BE2C (cell line): ENCODE measurements at places on chromosomes 5 and 9.

DNA sequence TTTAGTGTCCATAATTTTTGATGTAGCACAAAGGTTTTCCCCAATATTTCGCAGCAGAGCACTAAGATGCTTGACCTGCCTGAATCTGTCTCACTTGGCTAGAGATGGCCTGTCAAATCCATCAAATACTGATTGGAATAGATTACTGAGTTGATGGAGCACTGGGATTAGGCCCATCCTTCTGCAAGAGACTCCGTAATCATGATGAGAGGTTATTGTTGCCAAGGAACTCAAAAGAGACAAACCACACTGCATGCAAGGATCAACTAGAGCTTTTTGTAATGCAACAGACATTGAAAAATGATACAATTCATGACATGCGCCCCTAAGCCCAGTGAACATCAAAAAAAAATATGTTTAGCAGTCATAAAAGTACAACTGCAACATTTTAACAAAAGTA, 585.3 kb upstream of the GRAMD2B start:
- no peak for DNase-seq

DNA sequence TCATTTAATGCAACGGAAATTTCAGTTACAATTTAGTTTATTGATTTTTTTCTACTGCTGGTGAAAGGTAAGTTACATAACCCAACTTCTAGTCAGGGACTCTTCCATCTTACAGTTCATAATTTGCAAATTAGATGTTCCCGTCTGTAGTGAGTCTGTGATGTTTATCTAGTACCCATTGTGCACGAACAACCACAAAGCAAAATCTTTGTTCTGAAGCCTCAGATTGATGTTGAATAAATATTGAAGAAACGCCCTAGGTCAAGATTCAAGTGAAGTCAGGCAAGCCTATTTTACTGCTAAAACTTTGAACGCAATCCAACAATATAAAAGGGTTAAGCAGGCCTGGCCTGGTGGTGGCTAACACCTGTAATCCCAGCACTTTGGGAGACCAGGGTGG, 43.1 kb downstream of the BASP1 start:
- DNase-seq = no peak

DNA sequence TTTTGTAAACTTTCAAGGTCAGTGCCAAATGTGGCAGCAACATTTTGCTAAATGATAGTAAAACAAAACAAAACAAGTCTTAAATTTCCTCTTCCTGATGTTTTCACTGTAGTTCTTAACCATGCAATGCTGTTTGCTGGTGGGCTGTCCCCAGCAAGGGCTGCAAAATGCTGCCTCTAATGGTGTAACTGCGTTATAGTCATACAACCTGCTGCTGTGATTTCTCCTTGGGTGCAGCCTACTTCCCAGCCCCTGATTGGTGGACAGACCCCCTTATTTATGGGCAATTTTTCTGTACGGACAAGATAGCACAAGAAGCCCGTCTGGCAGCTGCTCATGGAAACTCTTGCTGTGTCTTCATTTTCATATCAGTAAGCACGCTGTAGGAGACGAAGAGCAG, 26.6 kb upstream of the PIP5K1B start:
- DNase-seq = peak; percentile 44

GRCh38 chr5:125603321-125603720, 819.9 kb upstream of the GRAMD2B start:
- DNase-seq = no peak

DNA sequence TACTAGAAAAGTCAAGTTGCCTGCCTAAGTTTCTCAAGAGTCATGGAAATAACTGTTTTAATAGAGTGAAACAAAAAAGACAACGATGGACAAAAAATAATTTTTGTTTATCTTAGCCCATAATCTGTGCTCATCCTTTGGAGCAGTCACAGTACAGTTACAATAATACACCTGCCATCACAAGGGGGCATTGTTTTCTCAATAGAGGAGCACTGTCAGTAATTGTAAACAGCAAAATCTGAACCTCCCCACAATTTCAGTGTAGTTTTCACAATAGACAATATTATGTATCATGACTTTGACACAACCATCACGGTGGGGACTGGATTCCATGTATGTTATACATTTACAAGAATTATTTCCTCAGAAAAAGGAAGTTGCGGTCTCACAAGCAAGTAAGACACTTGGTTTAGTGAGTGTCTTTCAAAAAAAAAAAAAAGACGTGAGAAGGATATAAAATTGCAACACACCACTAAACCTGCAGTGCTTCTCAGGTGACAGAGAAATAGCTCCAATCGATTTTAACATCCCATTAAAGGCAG, 586.3 kb downstream of the PTPRD start:
- no peak for DNase-seq

GRCh38 chr9:133119103-133119845, 1.8 kb downstream of the RALGDS start:
- peak; percentile 96 for DNase-seq

DNA sequence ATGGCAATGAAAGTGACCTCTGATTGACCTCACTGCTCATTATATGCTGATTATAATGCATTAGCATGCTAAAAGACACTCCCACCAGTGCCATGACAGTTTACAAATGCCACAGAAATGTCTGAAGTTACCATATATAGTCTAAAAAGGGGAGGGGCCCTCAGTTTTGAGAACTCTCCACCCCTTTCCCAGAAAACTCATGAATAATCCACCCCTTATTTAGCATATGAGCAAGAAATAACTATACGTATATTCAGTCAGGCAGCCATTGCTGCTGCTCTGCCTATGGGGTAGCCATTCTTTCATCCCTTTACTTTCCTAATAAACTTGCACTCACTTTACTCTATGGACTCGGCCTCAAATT, 163.1 kb downstream of the ESM1 start:
- DNase-seq = no peak

DNA sequence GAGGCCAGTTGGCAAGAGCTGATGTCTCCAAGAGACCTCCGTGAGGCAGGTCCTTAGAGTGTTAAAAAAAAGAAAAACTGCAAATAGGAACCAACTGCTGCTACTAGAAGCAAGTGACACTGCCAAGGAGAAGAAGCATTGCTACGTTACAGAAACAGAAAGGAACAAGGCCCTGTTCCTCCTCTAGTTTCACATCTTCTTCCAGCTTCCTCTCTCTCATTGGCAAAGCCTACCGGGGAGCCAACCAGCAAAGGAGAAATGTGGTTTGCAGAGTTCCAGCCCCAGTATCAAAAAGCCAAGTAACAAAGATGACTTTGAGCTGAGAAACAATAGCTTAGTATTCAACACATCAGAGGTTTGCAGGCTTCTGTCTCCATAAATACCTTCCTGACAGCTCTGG, 145.9 kb downstream of the PRELID2 start:
- no peak for DNase-seq

DNA sequence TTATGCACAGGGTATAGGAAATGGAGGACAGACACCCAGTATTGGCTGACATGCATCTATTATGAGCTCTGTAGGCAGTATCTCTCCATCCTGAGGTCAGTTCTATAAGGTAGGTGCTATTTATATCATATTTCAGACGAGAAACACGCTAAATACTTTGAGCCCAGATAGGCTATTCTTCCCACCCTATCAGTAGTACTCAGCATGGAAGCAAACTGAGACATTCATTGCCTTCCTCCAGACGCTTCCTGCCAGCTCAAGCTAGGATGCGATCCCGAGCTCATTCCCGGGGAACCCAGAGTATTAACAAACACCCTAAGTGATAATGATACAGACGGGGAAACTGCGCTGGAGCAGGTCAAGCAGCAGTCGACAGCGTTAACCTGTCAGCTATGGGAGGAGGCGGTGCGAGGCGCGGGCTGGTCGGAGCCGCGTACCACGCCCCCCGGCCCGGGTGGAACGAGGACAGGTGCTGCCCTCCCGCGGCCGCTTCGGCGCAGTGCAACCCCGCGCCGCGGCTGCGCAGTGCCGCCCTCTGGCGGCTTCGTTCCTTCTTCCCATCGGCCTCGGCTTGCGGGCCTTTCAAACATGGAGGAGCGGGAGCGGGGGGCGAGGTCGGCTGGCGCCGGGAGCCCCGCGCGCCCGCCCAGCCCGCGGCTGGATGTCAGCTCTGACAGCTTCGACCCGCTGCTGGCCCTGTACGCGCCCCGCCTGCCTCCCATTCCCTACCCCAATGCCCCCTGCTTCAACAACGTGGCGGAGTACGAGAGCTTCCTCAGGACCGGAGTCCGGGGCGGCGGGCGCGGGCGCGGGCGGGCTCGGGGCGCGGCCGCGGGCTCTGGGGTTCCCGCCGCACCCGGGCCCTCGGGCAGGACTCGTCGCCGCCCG, at the start of gene LSM11:
LSM11 (plus strand) TSS at position 550 of the 888 bp plus-strand sequence; CDS start at position 589, 39 bp downstream.
- peak; percentile 90 for DNase-seq

GRCh38 chr5:165393839-165394238, 1888.4 kb downstream of the MAT2B start:
- DNase-seq = no peak

GRCh38 chr5:72392326-72392733, 72.2 kb downstream of the PTCD2 start:
- DNase-seq = no peak

DNA sequence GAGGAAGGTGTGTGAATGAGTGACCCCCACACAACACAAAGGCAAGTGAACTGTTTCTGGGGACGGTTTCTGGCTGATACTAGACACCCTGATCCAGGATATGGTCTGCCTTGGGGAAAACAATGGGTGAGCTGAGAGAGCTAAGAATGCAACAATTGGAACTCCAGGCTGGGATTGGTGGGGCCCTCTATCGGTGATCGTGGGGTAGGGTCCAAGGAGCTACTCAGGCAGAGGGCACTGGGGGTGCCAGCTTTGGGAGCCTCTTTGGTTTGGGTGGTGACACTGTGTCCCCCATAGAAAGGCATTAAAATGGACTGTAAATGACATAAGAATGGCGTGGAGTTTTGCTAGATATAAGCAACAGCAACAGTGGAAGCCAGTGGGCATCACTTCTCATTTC, 439.1 kb downstream of the DMAC1 start:
- DNase-seq = peak; percentile 14

- DNase-seq = no peak
Measured at GRCh38 chr9:73640971-73641370, 489.3 kb downstream of the ANXA1 start.

DNA sequence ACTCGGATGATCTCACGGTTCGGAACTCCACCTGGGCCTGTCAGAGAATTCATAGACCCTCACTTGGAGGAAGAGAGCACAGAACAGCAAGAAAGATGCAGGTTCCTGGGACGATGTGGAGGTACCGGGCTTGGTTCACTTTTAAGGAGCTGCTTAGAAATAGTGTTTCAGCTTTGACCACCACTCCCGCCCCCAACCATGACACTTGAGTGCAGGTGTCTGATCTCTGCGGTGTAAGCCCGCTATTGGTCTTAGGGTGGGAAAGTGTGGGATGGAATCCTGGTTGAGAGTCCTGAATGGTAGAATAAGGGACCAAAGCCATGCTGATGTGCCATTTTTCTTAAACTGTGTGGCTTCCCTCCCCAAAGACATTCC, 97.2 kb upstream of the LMX1B start:
- DNase-seq = no peak

DNA sequence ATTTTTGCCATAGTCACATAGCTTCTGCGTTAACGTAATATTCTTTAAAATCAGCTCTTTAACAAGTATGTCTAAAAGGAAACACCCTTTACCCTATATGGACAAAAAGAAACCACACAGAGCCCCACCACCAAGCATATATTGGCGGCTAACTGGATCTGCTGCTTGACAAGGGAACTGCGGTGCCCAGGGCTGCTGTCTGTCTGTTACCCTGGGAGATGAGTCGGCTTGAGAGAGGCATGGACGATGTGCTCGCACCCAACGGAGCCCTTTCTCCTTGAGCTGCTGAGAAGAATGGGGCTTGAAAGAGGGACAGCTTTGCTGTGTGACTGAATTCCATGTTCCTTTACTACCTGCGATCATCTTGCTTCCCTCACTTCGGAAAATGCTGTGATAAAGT, 158.6 kb upstream of the SHB start:
- peak; percentile 63 for DNase-seq
